Smooth muscle cell of the pulmonary artery (primary cell): ENCODE measurements at places on chromosomes 3 and 15. TPM values are rescaled to one million over a fixed set of nuclear protein-coding genes. Genes with fewer than 3 reads are reported as not detected.

Gene C3orf80
- 1.7 and 1.8 TPM in 2 replicates for total RNA-seq

Gene KLHL6
- total RNA-seq, result under 0.01 TPM in 1 of 2 replicates, not detected in the other

Gene B4GALT4
- 58.1 and 65.1 TPM in 2 replicates for total RNA-seq

Gene IQCF5
- not detected in 2 replicates for total RNA-seq

Gene STIMATE
- 21.3 and 23.9 TPM in 2 replicates for total RNA-seq

Gene FGD5
- total RNA-seq, result 0.20 and 2.0 TPM in 2 replicates

Gene SLC7A14
- 0.83 and 4.5 TPM in 2 replicates for total RNA-seq

Gene DLL4
- 0.07 and 0.10 TPM in 2 replicates for total RNA-seq

Gene BCL6
- 20.8 and 24.2 TPM in 2 replicates for total RNA-seq

Gene HDC
- total RNA-seq, result not detected in 2 replicates

Gene GRAMD2A
- total RNA-seq, result 0.33 and 0.46 TPM in 2 replicates

Gene BOC
- total RNA-seq, result 7.6 and 15.6 TPM in 2 replicates

Gene ANKUB1
- not detected in 2 replicates for total RNA-seq

Gene BUB1B
- 2.9 and 7.0 TPM in 2 replicates for total RNA-seq

Gene ALPK3
- total RNA-seq, result 4.3 and 26.4 TPM in 2 replicates

Gene NECTIN3
- total RNA-seq, result 31.5 and 46.2 TPM in 2 replicates

Gene NR2F2
- total RNA-seq, result 23.4 and 62.9 TPM in 2 replicates

Gene TICRR
- 1.7 and 2.7 TPM in 2 replicates for total RNA-seq

Gene IL5RA
- total RNA-seq, result not detected in 2 replicates
